ENCODE measurements at places on chromosomes 5 and 9.
A peak's percentile ranks its signal among the peaks of the same experiment; 100 is the strongest.

DNA sequence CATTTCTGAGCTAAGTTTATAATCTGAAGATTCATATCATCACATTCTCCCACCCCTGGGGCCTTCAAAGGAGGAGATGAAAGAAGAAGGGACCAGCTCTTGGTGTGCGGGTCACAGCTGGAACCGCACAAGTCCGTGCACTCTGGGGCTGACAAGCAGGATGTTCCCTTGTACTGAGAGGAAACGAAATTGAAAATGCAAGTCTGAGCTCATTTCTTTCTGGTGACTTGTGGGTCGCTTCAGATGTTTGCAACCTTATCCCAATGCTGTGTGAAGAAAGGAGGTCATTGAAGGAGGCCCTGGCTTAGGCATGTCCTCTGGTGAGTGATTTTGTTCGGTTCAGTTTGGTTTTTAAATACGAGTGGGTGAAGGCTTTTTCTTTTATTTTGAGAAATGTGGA lies 59.6 kb downstream of the C9orf152 start:
- no peak for DNase-seq

- DNase-seq: no peak
Measured at GRCh38 chr5:76269932-76270610, 133.0 kb upstream of the IQGAP2 start.

DNA sequence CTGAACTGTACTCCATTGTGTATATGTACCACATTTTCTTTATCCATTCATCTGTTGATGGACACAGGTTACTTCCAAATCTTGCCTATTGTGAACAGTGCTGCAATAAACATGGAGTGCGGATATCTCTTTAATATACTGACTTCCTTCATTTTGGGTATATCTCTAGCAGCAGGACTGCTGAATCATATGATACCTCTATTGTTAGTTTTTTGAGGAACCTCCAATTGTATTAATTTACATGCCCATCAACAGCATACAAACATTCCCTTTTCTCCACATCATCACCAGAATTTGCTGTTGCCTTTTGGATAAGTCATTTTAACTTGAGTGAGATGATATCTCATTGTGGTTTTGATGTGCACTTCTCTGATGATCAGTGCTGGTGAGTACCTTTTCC lies 81.8 kb upstream of the FAM120A start:
- no peak for DNase-seq

- DNase-seq: peak; percentile 10
Measured at GRCh38 chr5:168706655-168707069, 127.5 kb upstream of the PANK3 start.

DNA sequence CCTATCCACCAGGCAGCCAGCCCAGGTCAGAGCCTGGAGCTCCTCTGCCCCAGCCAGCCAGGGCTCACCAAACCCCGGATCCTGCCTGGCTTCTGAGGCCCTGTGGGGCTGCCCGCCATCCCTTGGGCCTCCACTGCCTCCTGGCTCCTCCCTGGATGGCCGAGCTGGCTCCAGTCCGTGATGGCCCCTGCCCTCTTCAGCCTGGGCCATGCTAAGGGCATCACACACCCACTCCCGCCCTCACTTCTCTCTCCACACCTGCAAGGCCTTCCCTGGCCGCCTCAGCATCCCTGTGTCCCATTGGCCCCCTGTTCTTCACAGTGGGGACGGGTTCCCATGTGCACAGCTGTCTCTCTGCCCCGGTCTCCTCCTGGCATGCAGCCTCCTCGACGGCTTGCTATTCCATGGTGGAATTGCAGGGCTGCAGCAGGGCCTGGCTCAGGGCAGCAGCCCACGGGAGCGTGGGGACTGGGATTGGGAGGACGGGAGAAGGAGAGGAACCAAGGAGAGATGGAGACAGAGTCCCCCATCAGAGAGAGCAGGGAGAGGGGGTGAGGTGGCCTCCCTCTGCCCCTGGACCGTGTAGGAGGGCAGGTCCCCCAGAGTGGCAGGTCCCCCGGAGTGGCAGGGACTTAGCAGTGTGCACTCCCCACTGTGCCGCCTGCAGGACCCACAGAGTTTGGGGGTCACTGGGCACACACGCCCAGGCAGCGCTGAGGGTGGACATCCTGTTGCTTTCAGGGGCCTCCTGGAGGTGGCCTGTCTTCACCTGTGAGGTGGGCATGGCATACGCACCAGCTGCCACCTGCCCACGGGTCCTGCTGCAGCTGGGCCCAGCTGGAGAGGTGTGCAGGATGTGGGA lies 16.7 kb upstream of the RNU6ATAC start:
- DNase-seq: no peak

DNA sequence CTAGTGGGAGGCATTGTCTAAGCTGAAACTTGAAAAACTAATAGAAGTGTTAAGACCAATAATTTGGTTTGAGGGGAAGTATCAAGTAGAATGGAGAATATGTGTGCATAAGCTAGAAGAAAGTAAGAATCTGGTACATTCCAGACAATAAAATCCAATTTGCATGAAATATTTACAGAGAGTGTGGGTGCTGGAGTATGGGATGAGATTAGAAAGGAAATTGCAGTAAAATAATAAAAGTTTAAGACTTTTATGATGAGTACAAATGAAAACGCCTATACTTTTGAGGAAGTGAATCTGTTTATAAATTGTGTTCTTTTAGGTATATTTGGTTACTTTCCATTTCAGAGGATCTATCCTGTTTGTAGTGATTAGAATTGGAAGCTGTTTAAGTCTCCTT lies 165.4 kb upstream of the TNC start:
- DNase-seq: no peak

DNA sequence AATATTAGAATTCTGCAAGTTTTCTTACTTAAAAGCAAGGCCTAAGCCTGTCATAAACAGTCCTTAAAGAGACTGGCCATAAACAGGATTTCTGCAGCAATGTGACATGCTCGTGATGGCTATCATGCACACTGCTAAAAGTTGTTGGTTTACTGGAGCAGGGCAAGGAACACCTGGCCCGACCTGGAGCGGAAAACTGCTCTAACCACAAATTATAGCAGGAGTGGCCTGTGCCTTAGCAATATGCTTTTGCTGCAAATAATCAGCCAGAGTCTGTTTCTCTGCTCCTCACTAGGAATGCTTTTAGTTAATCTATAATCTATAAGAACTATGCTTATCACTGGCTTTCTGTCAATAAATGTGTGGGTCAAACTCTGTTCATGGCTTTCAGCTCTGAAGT lies 322.9 kb upstream of the RPS23 start:
- DNase-seq: no peak

- no peak for DNase-seq
Measured at GRCh38 chr9:13033959-13034693, 245.4 kb downstream of the MPDZ start.
